Fibroblast of skin of right biceps (primary cell): ENCODE measurements at places on chromosomes 7 and 10.

GRCh38 chr10:3526727-3527501, 258.1 kb downstream of the KLF6 start:
- peak; percentile 95 for DNase-seq

- DNase-seq = no peak
These were observed 14.7 kb downstream of the SHH start for GRCh38 chr7:155797262-155798250.

- DNase-seq = no peak
These were observed 7.0 kb upstream of the NDUFB2 start for GRCh38 chr7:140689199-140690152.

DNA sequence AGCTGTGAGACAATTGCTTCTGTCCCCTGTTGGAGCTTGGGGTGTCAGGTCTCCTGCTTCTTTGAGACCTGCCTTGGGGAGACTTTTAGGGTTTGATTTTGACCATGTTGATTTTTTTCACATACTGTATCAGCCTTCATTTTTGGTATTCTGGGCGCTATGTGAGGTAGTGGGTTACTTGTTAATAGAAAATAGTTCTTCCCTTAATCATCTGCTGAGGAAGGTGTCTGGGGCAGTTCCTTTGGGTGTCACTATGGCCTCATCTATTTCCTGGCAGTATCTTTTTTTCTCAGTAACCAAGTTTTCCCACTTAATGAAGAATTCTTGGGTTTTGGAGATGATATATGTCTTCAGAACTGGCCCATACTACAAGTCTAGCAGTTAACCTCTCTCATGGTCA, 4.6 kb upstream of the NOLC1 start:
- DNase-seq = no peak

DNA sequence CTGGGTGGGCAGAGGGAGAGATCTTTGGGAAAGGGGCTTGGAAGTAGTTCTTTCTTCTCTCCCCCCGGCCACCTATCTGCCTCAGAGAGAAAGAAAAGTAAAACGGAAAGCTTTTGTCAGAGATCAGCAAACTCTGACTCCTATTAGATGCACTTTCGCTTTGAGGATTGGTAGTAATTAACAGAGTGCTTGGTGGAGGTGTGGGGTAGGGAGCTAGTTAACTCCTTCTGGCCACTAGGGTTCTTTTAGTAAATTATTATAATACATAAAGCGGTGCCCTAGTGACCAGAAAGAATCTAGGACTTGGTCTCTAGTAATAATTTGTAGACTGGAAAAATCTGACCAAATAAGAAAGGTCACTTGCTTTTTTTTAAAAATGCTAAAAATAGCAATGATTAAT, 54.6 kb downstream of the CPVL start:
- no peak for DNase-seq
